ENCODE measurements at places on chromosomes 2 and 18.

GRCh38 chr2:164976301-164976700 is 21.0 kb upstream of the SLC38A11 start:
- DNase-seq: peak; percentile 34

DNA sequence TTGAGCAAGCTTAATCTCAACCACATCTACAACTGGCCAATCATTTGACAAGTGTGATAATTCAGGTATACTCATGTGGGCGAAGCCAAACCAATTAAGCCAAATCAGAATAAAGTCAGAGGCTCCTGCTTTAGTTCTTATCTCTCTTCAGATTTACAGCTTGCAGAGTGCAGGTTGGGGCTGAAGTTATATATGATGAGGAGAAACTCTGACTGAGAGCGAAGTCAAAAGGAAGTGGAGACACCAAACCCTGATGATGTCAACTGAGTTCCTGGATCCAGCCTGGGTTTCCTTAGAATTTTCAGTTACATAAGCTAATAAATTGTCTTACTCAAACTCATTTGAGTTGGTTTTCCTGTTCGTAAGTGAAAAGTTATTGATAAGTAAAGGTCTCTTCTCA is 73.9 kb downstream of the ASXL2 start:
- no peak for DNase-seq

- DNase-seq: no peak
Observed at GRCh38 chr2:146532009-146532408, 1312.8 kb upstream of the ACVR2A start.

DNA sequence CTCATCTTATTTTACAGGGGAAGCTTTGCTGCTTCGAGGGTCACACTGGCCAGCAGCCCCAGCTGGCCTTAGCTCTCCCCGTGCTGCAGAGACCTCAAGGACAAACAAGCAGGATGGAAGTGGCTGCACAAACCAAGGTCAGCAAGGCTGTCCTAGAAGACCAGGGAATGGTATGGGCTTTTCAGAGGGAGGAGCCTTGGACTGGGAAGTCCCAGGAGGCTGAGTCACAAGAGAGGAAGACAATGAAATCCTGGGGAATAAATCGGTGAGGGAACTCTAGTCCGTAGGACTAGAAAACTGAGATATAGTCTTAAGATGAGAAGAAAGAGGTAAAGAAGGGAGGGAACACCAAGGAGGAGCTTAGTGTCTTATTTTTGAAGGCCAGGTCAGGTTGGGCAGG is 15.7 kb downstream of the CREG2 start:
- DNase-seq: no peak

GRCh38 chr2:127407661-127408003 is 10.6 kb upstream of the PROC start:
- no peak for DNase-seq

Data from kidney (tissue), 22 donors.